ENCODE measurements at places on chromosomes 1 and 21.

DNA sequence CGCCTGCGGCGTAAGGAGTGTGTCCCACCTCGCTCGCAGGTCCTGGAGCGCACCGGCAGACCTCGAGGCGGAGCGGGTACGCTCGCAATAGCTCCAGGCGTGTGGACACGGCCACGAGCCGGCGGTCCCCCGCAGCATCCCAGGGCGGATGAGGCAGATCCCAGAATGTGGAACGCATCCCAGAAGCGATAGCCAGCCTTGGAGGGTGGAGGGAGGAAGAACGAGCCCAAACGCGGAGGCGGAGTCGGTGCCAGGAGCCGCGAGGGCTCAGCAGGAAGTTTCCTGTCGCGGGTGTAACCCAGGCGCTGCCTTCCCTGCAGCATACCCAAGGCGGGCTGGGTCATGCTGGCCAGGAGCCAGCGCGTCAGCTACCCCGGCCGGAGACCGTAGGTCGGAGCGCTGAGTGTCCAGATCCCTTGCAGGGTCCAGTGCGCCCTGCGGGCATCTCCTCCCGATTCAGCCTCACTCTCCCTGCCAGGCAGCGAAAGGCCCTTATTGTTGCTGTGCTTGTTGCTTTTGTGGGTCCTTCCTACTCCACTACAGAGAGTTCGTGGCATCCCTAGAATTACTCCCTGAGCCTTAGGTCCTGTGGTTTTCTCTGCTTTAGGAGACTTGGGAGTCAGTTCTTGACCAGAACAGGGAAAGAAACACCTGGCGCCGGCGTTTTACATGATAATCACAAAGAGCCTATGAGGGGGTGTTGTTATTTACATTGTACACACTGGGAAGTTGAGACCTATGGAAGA is 27.7 kb downstream of the STYXL2 start:
- no peak for DNase-seq

DNA sequence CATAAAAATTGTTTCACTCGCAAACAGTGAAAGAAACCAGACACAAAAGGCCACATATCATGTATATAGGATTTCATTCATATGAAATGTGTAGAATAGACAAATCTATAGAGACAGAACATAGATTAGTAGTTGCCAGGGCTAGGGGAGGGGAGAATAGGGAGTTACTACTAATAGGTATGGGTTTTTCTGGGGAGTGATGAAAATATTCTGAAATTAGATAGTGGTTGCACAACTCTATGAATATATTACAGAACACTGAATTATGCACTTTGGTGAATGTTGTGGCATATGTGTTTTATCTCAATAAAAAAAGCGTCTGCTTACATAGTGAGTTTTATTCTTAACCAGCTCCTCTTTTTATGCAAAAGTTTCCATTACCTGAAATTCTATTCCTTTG is 21.6 kb downstream of the SYT14 start:
- no peak for DNase-seq

- no peak for DNase-seq
Observed at GRCh38 chr21:16037421-16037955, 307.7 kb downstream of the USP25 start.

DNA sequence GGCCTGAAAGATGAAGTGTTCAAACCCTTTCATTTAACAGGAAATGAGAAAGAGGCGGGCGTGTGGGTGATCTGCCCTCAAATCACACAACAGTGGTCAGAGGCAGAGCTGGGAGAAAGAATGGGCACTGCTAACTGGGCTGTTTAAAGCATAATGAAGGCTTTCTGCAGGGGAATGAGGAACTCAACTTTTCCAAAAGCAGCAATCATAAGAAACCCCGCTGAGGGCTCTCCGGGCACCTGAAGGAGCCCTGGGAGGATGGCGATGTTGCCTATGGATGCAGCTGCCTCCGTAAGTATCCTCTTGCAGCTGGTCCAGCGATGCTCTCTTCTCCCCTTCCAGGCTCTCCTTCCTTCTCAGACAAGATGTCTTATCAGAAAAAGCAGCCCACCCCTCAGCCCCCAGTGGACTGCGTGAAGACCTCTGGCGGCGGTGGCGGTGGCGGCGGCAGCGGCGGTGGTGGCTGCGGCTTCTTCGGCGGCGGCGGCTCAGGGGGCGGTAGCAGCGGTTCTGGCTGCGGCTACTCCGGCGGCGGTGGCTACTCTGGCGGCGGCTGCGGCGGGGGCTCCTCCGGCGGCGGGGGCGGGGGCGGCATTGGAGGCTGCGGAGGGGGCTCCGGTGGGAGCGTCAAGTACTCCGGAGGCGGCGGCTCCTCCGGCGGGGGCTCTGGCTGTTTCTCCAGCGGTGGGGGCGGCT is 1.2 kb downstream of the LORICRIN start:
- DNase-seq: no peak

- DNase-seq: no peak
Observed at GRCh38 chr1:224502459-224503160, 68.0 kb upstream of the WDR26 start.

GRCh38 chr1:176820391-176821031 is 344.0 kb downstream of the ASTN1 start:
- no peak for DNase-seq

DNA sequence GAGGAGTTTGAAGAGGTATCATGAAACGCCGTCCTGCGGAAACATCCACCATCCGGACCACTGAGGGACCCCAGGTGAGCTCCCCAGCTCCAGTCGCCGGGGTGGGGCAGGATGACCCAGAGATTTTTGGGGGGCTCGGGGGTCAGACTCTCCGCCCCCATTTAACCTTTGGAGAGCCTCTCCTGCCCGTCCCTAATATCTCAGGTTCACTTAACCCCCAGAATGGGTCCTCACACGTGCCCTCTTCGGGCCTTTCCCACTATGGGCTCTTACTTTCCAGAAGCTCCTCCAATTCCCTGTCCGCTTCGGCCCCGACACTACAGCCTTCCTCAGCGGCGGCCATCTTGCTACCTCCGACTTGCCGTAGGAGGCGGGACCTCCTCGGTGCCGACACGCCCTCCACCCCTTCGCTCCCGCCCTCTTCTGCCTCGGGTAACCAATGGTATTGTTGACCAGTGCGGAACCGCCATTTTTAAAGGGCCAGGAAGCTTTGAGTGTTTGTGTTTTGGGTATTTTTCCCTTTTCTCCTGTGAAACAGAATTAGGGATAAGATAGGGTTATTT is at the start of gene PEX19:
Gene PEX19 (minus strand): TSS at position 352 of the 563 bp plus-strand sequence. CDS start 9 bp downstream, at position 343.
- peak; percentile 79 for DNase-seq

DNA sequence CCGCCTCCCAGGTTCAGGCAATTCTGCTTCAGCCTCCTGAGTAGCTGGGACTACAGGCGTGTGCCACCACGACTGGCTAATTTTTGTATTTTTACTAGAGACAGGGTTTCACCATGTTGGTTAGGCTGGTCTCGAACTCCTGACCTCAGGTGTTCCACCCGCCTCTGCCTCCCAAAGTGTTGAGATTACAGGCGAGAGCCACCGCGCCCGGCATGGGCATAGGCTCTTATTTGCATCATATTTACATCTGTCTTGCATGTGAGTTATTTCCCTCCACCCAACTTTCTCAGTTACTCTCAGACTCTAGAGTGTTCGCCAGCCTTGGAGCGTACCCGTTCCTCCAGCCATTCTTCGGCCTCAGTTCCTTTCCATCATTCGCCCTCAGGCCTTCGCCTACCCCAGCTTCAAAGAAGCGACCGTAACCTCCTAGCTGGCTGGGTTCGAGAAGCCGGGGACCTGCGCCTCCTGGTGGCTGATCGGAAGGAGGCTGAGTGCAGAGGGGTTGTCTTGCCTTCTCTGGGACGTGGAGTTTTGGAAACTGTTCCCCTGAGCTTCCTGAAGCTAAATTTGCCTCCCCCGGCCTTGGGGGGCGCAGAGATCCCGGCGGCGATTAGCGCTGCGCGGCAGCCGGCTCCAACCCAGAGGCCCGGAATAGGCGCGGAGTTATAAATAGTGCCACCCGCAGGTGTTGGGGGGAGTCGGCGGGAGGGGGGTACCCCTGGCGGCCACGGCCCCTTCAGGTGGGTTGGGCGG is 3.6 kb upstream of the ZBTB7B start:
- peak; percentile 36 for DNase-seq

GRCh38 chr1:180816132-180816531 is 96.6 kb upstream of the KIAA1614 start:
- DNase-seq: no peak

DNA sequence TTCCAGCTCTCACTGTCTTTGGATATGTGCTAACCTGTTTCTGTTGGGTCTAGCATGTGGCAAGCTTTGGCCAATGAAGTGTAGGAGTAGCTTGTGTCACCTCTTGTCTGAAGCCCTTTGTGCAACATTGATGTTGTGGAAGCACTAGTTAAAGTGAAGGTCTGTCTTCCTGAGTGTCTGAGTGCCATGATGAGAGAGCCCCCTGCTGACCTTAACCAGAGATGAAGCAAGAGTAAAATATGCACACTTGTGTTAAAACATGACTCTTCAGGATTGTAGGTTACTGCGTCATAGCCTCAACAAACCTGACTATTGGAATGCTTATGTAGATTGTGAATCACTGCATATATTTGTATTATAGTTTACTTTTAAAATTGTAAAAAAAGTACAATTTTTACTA is 103.7 kb downstream of the NCAM2 start:
- DNase-seq: no peak

DNA sequence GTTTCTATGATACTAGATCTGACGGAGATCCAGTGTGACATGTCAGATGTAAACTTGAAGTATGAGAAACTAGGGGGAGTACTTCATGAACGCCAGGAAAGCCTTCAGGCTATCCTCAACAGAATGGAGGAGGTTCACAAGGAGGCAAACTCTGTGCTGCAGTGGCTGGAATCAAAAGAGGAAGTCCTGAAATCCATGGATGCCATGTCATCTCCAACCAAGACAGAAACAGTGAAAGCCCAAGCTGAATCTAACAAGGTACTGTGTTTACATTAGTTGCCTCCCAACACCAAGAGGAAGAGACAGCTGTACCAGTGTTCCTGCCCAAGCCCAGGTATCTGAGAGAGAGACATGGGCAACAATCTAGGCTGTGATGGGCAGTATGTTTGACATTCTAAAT is 112.2 kb upstream of the BMP8A start:
- no peak for DNase-seq

DNA sequence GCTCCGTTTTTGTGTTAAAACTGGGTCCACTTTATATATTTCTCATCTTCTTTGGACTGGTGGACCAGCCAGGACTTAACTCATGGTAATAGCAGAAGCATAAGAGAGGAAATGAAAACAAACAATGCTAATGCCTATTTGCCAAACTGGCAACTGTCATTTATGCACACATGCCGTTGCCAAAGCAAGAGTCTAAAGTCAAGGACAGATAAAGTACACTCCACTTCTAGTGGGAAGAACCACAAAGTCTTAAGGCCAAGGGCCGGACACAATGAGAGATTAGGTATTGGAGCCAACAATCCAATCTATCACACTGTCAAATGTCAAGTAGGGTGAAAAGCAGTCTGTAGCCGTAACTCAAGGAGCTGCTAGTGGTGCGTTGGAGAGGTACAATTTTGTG is 157.7 kb downstream of the LYPLAL1 start:
- DNase-seq: no peak

DNA sequence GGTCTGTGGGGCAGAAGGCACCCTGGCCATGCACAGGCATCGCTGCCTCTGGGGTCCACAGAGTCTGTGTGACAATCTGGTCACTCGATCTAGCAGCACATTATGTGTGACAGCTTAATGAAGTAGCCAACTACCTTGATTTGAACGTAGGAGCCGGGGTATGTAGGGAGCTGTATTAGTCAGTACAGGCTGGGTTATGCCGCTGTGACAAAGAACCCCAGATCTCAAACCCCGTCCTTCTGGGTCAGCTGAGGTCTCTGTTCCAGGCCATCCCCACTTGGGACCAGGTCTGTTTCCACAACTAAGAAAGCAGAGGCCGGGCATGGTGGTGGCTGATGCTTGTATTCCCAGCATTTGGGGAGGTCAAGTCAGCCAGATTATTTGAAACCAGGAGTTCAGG is 8.3 kb upstream of the ATAD3B start:
- DNase-seq: no peak

DNA sequence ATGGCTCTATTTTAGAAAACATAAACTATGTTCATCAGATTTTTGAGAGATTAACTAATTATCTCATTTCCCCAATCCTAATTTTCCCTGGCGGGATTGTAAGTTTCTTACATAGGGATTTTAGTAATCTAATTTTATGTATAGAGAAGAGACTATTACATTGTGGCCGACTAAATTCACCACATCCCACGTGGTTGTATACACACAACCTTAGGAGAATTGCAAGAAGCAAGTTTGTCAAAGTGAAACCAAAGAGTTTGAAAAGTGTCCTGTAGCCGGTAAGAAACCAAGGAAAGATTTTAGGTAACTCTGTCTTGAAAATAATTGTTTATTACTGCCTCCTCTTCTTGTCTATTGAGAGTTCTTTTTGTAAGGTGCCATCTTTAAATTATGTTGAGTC is 550.6 kb downstream of the LTN1 start:
- DNase-seq: no peak

GRCh38 chr1:17350928-17351446 is 21.0 kb upstream of the PADI6 start:
- no peak for DNase-seq

GRCh38 chr1:224533517-224533916 is 82.6 kb upstream of the CNIH3 start:
- no peak for DNase-seq

- no peak for DNase-seq
Observed at GRCh38 chr1:15703562-15703961, 19.4 kb downstream of the PLEKHM2 start.

GRCh38 chr21:26194326-26194725 is 23.8 kb upstream of the APP start:
- DNase-seq: no peak

DNA sequence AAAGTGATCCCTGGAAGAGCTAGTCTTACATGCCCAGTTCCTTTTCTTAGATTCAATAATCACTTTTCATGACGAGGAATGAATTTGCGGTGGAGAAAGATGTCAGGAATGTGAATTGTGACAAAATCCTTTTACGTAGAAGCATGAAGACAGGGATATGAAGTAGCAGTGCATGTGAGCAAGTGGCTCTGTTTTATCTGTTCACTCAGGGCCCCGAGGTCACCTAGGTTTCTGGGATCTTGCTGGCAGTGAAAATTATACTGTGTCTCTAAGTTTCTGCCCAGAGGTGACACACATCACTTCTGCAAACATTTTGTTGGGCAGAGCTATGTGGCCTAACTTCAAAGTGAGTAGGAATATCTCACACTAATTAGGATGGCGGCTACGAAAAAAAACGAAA is 79.3 kb downstream of the USP25 start:
- no peak for DNase-seq

DNA sequence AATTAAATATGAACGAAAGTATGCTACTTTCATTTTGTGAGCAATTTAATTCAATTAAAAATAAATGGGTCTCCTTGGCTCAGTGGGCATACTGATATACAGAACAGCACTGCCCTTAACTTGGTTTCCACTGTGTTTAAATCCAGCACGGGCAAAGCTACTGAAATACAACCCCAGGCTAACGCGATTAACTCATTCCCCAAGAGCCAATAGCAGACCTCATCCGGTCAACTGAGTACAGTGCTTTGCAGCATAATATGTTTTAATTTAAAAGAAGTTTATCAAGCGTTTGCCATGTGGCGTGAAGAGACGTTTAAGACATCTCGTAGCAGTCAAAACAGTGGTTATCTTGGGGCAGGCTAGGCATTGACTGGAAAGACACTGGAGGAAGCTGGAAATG is 118.6 kb downstream of the PROX1 start:
- no peak for DNase-seq

All from SW 1271 (cell line).